CD4-positive, alpha-beta T cell (primary cell): ENCODE measurements at places on chromosomes 6 and 20.

- DNase-seq, result no peak
These were observed 41.1 kb upstream of the CAP2 start for GRCh38 chr6:17352302-17352701.

DNA sequence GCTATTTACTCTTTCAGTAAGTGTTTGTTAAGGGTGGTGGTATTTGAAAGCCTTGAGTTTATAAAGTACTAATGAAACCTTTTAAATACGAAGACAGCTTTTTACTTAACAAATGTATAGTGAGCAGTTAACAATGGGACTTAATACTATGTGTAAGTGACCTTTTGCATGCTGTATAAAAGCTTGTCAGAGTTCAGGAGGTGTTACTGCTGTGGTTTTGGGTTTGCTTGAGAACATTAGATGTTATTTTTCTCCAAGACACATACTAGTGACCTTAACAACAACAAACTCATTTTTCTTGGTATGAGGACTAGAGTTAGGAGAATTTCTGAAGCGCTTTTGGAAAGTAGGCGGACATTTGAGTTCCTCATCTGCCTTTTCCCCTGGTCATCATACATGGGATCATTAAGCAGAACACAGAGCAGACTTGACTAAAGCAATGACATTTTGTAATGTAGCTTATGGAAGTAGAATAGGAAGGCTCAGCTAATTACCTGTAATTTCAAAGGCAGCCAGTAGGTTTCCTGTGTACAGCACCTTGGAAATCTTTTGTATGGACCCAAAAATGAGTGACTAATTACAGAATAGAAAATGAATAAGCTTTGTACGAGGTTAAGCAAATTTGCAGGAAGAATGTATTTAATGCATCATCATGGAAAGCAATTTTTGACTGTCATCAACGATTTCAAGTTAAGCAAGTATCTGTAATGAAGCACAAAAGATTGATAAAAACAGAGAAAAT is 14.1 kb downstream of the CDYL start:
- no peak for DNase-seq

DNA sequence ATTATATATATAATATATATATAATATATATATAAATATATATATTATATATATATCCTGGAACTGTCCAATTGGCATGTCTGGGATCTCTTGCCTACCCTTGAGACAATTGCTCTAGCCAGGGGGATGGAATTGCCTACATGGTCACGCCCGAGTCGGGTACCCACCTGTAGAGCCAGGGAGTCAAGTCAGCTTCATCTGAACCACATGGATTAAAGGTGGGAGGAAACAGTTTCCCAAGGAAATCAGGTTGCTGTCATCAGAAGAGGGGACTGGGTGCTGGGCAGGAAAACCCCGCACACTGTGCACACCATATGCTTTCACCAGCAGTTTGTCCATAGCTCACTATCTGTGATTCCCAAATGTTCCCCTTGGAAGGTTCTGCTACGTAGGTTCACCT is 252.5 kb upstream of the NOX3 start:
- no peak for DNase-seq

- DNase-seq, result peak; percentile 41
These were observed 16.6 kb downstream of the SLC22A1 start for GRCh38 chr6:160137989-160138835.

DNA sequence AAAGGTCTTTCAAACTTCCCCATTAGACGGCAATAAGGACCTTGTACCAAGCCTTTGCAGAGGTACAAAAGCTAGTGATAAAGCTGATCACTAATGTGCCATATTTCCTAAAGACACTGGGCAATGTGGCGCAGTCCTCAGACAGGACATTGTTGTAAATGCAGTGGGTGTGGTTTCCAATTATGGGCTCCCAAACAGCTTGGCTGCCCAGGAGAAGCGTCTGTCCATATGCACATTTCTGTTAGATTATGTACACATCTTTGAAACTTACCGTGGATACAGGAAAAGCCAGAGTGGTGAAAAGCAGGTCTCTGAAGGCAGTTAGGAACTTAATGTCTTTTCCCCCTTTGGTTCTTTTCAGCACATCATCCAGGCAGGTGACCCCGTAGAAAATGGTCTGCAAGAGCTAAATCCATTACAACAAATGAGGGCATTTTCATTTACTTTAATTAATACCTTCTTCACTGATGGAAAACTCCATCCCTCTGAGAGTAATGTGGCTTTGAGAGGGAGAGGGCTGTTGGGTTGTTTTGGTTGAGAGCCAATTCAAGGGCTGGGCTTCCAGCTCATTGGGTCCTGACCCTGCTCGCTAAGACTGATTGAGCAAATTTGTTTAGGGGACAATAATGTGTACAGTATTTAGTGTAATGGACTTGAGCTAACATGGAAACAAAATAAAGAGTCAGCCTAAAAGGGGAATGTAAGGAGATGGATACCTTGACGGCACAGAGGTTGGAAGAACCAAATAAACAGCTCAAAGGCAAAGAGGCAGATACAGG is 10.4 kb downstream of the ADTRP start:
- no peak for DNase-seq

- no peak for DNase-seq
These were observed 394 bp downstream of the AKAP12 start for GRCh38 chr6:151240036-151240685.

GRCh38 chr20:44523746-44524145 is 1.9 kb upstream of the SERINC3 start:
- no peak for DNase-seq

DNA sequence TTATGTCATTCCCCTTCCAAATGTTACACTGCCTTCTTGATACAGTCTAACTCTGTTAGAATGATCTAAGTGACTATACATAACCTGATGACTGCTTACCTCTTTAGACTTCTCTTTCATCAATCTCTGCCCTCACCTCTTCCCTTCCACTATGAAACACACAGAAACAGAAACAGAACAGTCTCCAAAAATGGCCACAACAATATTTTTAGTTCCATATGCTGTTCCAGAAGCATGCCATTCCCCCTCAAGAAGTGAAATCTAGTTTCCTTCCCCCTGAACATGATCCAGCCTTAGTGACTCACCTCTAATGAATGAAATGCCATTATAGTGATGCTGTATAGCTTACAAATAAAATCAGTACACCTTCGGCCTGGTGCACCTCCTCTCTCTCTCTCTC is 229.3 kb upstream of the TENT5A start:
- no peak for DNase-seq

- DNase-seq, result no peak
These were observed 66.1 kb upstream of the NOX3 start for GRCh38 chr6:155521719-155522118.

DNA sequence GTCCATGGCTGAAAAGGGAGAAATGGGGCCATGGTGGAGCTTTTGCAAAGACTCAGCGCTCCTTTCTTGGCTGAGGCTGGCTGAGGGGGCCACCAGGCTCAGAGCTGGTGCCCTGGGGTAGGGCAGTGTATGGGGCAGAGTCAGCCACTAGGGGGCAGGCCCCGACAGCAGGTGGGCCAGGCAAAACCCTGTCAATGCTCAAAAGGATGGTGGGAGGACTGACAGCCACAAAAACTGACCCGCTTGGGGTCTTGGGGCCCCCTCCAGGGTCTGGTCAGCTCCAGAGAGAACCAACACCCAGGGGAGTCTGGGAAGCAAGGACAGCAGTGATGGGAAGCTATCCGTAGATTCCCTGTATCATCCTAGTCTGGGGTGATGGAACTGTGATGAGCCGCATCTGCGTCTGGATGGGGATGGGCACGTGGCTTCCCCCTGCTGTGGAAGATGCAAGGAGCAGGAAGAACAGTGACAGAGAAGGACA is 306.9 kb downstream of the DHX35 start:
- DNase-seq, result no peak

DNA sequence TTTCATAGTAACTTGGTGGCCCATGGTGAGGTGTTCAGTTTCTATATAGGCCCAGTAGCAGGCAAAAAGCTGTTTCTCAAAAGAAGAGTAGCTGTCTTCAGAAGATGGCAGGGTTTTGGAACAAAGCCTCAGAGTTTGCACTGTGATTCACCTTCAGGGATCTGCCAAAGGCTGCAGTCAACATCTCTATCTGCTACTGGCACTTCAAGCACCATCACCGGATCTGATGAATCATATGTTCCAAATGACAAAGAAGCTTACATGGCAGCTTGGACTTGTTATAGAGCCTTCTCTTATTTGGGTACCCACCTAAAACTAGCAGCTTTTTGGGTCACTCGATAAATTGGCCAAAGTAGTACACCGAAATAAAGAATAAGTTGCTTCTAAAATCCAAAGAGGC is 39.5 kb downstream of the PKIB start:
- DNase-seq, result no peak

DNA sequence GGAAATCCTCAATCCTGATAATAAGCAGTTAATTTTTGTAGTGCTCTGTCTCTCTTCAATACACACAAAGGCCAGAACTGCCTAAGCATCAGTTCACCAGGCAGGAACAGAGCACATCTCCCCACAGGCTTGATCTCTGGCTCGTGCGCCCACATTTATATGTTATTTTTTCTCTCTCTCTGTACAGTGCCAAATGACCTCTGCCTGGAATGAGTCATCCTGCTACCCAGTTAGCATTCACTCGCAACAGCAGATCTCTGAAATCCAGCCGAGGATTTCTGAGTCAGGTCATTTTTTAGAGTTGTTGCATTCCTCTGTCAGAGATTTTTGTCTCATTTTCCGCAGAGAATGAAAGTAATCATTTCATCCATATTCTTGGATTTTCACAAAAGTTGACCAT is 107.1 kb downstream of the COL12A1 start:
- no peak for DNase-seq

DNA sequence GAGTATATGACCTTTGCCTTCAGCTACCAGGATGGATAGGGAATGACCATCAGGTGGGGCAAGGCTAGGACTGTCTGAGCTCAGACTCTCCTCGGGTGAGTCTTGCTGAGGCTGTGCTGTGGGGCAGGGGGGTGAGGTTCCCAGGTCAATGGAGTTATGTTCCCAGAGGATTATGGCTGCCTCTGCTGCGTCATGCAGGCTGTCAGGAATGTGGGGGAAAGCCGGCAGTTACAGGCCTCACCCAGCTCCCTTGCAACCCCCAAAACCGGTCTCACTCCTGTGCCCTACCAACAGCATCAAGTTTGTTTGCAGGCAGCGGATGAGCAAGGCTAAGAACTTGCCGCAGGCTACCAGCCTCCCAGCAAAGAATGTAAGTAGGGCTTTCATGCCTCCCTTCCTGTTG is 93.5 kb downstream of the ESR1 start:
- no peak for DNase-seq

GRCh38 chr6:27025351-27025750 is 222.2 kb upstream of the PRSS16 start:
- no peak for DNase-seq

- DNase-seq, result no peak
These were observed 173.5 kb upstream of the SNX9 start for GRCh38 chr6:157649311-157650260.

DNA sequence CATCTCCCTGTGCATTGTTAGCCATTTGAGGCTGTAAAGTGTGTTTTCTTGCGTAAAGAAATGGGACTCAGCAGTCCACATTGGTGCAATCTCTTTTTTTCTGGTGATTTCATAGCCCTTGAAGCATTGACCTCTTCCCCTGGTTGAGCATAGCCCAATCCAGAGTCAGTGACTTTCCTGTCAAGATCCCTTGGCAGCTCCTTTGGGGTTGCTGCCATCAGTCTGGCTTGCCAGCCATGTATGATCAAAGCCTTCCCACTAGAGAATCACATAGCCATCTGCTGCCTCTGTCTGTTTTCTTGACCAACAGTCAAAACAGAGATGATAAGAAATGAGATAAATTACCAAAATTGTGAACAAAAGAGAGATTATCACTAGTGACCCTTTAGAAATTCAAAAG is 19.6 kb downstream of the HLA-A start:
- no peak for DNase-seq

- DNase-seq, result no peak
These were observed 38.0 kb upstream of the IPCEF1 start for GRCh38 chr6:154394571-154394970.

DNA sequence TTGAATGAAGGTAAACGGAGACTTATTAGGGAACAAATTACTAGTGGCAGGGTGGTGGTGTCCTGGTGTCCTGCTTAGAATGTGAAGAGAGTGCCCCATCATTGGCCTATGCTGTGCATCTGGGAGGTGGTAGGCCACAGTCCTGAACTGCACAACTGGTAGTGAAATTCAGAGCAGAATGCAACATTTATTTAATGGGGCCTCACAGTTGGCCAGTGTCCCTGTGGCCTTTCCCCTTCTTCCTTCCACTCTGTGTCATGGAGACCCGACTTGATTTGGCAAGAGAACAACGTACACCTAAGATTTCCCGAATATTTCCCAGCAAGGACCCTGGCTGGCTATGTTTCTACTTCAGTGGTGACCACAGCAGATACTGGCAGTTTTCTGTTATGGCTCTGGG is 206.9 kb downstream of the LRFN2 start:
- DNase-seq, result no peak

DNA sequence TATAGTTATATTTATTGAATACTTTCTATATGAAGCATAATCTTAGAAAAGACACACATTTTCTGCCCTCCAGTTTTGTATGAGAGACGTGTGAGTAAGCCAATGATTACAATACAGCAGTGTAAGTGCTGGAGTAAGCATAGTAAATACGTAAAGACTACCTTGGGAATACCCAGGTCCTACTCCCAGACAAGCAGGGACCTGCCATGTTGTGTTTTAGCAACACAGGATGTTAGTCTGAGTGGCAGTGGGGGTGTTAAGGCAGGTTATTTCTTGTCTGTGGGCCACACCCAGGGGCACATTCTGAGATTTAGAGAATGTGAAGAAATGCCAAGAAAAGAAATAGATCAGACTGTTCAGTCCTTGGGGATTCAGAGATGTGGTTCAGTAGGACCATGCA is 34.3 kb upstream of the RNF144B start:
- no peak for DNase-seq

DNA sequence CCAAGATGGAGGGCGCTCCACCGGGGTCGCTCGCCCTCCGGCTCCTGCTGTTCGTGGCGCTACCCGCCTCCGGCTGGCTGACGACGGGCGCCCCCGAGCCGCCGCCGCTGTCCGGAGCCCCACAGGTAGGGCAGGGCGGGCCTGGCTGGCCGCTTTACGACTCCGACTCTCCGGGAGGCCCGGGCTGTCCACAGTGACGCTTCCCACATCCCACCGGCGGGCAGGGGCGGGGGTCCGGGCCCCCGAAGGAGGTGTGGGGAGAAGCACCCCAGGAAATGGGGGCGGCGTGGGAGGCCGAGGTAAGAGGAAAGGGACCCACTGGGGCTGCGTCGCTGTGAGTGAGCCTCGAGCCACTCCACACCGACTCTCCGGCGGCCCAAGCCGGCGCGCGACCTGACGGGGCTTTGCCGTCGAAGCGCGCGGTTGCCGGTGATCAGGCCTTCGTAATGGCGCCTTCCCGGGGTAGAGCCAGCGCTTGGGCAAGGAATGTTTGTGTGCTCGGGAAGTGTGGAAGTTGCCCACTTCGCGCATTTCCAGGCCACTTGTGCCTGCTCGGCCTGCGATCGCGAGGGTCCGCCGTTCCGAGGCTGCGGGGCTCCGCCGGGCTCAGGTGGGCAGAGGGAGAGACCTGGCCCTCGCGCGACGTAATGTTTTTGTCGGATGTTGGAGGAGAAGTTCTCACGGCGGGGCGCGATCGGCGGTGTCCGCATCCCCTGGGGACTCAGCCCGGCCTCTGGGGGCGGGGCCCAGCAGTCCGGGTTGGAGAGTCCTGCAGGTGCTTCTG is 427 bp downstream of the GINM1 start:
- peak; percentile 57 for DNase-seq

GRCh38 chr6:157751547-157752200 is 71.4 kb upstream of the SNX9 start:
- no peak for DNase-seq

GRCh38 chr6:111689946-111690345 is 84.3 kb upstream of the TRAF3IP2 start:
- DNase-seq, result no peak

- DNase-seq, result no peak
These were observed 94.8 kb downstream of the MYLK4 start for GRCh38 chr6:2655844-2656433.

GRCh38 chr6:89133981-89134380 is 11.9 kb upstream of the PM20D2 start:
- DNase-seq, result no peak
